ENCODE measurements at places on chromosomes 7 and 10.

DNA sequence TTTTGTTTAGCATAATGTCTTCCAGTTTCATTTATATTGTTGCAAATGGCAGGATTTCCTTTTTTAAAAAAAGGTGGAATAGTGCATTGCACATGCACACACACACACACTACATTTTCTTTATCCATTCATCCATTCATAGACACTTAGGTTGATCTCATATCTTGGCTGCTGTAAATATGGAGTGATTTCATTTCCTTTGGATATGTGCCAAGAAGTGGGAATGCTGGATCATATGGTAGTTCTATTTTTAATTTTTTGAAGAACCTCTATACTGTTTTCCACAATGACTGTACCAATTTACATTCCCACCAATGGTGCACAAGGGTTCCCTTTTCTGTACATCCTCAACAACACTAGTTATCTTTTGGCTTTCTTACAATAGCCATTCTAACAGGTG is 68.9 kb downstream of the EBLN1 start:
- no peak for DNase-seq

GRCh38 chr7:134513169-134513752 is 14.1 kb upstream of the AKR1B10 start:
- peak; percentile 40 for DNase-seq

DNA sequence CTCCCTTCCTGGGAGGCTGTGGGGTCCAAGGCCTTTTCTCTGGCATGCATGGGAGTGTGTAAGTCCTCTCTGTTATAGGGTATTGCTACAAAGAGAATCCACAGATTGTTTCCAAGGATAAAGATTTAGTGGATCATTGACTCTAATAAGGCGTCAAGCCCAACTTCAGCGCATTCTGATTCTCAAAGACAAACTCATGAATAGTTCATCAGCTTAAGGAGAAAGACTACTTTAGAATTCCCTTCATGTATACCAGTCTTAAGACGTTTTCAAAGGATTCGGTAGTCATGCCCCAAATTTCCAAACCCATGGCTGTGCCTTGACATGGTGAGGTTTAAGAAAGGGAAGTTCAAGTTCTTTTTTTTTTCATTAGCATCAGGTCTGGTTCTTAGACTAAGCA is 46.6 kb upstream of the ABLIM1 start:
- DNase-seq: no peak

DNA sequence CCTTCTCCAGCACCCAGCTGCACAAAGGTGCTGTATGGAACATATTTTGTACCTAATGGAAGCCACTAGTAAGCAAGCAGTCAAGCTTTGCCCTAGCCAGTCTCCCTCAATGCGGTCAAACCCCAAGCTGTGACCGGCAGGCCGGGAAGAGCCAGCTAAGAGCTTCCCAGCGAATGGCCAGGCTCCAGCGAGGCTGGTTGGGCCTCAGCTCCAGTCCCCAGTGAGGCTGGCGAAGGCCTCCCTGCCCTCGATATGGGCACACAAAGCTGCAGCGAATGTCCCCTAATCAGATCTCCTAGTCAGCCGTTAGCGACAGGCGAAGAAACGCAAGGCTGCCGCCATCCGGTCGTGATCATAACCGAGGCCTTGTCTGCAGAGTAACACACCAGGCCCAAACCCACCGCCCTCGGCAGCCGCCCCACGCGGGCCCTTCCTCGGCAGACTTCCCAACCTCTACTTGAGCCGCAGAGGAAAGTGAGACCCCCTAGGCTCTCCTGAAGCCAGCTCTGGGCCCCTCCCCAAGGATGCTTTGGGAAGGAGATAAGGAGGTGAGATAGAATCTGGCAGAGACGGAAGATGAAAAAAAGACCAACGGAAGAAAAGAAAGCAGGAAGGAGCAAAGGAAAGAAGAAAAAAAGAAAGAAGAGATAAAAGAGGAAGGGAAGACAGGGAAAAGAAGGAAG is 3.1 kb upstream of the HOXA9 start:
- no peak for DNase-seq

DNA sequence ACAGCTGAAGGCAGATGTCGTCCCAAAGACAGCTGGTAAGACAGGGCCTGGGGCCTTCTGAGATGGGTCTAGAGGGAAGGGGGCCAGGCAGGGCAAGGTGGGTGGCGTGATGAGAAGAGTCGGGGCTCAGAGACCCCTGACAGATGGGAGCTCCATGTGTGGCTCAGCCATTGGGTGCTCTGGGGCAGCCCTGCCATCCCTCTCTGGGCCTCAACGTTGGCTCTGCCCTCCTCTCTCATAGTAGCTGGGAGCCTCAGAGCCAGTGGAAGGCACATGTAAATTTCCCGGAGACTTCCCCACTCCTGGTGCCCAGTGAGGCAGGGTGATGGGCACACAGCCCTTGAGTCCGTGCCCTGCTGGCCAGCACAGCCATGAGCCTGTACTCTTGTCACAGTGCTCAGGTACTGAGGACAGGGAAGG is 1.8 kb downstream of the PPIF start:
- no peak for DNase-seq

- no peak for DNase-seq
These were observed 250.8 kb downstream of the KCNMA1 start for GRCh38 chr10:77386838-77387237.

DNA sequence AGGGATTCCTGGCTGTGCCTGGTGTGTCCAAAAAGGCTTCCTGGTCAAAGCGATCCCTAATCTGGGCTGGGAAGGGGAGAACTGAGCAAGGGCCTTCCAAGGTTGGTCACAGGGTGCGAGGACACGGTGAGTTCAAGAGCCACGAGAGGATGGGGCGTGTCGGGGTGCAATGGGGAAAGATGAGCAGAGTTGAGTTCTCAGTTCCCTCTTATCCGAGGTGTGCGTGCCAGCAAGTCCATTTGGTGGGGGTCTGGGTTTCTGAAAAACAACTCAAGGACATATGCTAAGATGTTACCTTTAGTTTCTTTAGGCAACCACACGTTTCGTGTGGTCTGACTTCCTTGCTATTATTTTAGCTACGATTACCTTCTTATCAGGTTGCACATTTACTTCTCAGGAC is 1.3 kb downstream of the ZNF775 start:
- no peak for DNase-seq

GRCh38 chr7:13169356-13169755 is 481.9 kb downstream of the ARL4A start:
- DNase-seq: no peak

- DNase-seq: no peak
These were observed 5.2 kb upstream of the PRKAR2B start for GRCh38 chr7:107039199-107039900.

- DNase-seq: no peak
These were observed 279.4 kb upstream of the CACNA2D1 start for GRCh38 chr7:82722946-82723345.

- DNase-seq: no peak
These were observed 43.3 kb downstream of the NRAP start for GRCh38 chr10:113620511-113620910.

DNA sequence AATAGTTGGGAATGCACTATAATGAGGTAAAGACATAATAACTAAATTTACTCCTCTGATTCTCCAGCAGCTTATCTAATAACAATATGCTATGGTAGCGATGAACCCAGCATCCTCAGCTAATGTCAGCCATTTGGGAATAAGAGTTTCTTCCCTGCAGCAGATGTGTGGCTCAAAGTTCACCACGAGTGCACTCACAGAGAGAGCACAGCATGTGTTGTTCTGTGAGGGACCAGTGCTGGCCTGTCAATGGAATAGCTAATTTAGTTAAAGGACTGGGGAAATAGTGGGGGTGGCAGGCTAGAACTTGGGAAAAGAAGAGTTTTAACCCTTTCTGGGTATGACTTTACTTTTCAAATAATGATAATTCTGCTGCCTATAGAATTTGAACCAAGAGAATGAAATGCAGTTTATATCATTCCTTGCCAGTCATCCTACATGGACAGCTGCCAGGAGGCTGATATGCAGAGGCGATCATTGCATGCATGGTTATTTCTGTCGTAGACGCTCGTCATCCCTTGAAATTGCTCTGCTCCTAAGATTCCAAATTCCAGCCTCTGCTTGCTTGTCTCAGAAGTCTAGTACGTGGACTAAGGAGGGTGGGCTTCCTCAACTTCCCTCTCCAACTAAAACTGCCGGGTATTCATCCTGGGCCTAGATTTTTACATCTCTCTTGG is 355.6 kb downstream of the RNLS start:
- DNase-seq: no peak

GRCh38 chr10:126135941-126136595 is 239.7 kb downstream of the FANK1 start:
- no peak for DNase-seq
